ENCODE measurements at places on chromosomes 5 and 9.

DNA sequence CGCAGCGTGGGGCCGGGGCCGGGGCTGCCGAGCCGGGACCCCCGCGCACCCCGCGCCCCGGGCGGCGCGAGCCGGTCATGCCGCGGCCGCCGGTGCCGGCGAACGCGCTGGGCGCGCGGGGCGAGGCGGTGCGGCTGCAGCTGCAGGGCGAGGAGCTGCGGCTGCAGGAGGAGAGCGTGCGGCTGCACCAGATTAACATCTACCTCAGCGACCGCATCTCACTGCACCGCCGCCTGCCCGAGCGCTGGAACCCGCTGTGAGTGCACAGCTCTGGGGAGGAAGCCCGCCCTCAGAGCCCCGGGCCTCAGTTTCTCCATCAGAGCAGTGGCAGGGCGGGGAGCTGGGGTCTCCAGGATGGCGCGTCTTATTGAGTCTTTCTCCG is 335 bp downstream of the GALNT12 start:
- no peak for DNase-seq

GRCh38 chr5:16679863-16680262 is 63.1 kb upstream of the RETREG1 start:
- no peak for DNase-seq

DNA sequence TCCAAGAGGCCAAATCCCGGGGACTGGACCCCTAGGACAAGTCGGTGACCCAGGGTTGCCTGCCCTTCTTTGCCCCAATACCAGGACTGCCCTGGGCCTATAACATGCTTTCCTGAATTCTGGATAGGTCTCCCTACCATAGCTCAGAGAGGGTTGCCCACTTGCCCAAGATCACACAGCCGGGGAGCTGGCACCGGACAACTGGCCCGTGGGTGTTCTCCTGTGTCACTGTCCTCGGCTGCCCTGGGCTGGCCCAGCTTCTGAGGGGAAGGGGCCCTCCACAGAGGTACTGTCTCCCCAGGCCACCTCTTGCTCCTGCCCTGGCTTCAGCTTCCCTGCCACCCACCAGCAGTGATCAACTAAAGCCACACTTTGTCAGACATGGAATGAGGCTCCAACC is 28.8 kb upstream of the TTLL11 start:
- no peak for DNase-seq

DNA sequence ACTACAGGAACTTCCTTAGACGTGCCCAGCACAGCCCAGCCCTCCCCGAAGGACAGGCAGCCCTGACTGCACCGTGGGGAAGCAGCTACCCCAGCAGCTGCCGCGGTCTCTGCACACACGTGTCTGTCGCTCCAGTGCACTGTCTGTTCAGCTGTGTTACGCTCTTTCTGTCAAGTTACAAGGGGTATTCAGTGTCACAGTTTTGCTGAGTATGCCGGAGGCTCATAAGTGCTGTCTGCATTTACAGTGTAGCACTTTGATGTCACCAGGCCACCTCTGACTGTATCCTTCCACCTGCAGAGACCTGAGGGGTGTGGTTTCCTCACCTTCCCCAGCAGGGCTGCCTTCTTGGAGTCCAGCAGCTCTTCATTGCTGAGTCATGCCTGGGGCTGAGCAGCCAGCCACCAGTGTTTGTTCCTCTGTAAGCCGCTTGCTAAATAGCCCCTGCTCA is 126.8 kb downstream of the EHMT1 start:
- DNase-seq = no peak

Data from fibroblast of villous mesenchyme (primary cell).